ENCODE measurements at places on chromosomes 16 and 17. TPM values are rescaled to one million over a fixed set of nuclear protein-coding genes. Genes with fewer than 3 reads are reported as not detected.

Gene EFCAB3
- total RNA-seq: not detected

Gene FBXW10B
- 0.52 TPM for total RNA-seq

Gene ABCA5
- total RNA-seq: 20.8 TPM

Gene DHX58
- total RNA-seq: 9.6 TPM

Gene EFNB3
- 0.17 TPM for total RNA-seq

Gene NPIPA2
- 3.8 TPM for total RNA-seq

Gene PDP2
- total RNA-seq: 8.6 TPM

Gene MRPL10
- 86.8 TPM for total RNA-seq

Gene CTRB2
- total RNA-seq: not detected

Gene KIF2B
- not detected for total RNA-seq

Gene SCIMP
- total RNA-seq: 1.6 TPM

Gene MYH8
- total RNA-seq: not detected

Gene SKA2
- 35.8 TPM for total RNA-seq

Gene MYH10
- 18.9 TPM for total RNA-seq

Gene EPX
- not detected for total RNA-seq

Gene C17orf100
- 0.84 TPM for total RNA-seq

Gene TEX14
- total RNA-seq: 0.06 TPM

Gene HOXB5
- total RNA-seq: 0.19 TPM

Gene SLC35G6
- total RNA-seq: not detected

Gene C16orf86
- total RNA-seq: 6.2 TPM

Gene TVP23A
- total RNA-seq: 0.80 TPM

Gene CAVIN1
- total RNA-seq: 1,154 TPM

Gene C17orf78
- total RNA-seq: not detected

Gene ULK2
- 59.0 TPM for total RNA-seq

Gene HBM
- total RNA-seq: 3.8 TPM

Gene UMOD
- total RNA-seq: not detected

Gene FAM20A
- 3.0 TPM for total RNA-seq

Gene CCDC78
- total RNA-seq: 0.33 TPM

All from esophagus muscularis mucosa (tissue), 4 donors.